ENCODE measurements at places on chromosomes 6 and 20.

- DNase-seq: no peak
Observed at GRCh38 chr20:38256966-38257365, 3.6 kb downstream of the KIAA1755 start.

DNA sequence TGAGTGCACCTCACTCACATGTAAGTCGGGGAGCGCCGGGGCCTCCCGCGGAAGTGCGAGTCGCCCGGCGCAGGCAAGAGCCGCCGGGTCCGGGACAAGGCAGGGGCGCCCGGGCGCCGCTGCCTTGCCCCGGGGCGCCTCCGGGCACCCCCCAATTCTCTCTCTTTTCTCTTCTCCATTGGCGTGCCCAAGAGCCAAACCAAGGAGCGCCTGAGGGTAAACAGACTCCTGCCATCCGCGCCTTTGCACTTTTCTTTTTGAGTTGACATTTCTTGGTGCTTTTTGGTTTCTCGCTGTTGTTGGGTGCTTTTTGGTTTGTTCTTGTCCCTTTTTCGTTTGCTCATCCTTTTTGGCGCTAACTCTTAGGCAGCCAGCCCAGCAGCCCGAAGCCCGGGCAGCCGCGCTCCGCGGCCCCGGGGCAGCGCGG lies 36.8 kb downstream of the GNAS start:
- no peak for DNase-seq

- no peak for DNase-seq
Observed at GRCh38 chr20:46202766-46203509, 84.8 kb downstream of the CD40 start.

- no peak for DNase-seq
Observed at GRCh38 chr6:12160326-12160725, 129.8 kb upstream of the EDN1 start.

DNA sequence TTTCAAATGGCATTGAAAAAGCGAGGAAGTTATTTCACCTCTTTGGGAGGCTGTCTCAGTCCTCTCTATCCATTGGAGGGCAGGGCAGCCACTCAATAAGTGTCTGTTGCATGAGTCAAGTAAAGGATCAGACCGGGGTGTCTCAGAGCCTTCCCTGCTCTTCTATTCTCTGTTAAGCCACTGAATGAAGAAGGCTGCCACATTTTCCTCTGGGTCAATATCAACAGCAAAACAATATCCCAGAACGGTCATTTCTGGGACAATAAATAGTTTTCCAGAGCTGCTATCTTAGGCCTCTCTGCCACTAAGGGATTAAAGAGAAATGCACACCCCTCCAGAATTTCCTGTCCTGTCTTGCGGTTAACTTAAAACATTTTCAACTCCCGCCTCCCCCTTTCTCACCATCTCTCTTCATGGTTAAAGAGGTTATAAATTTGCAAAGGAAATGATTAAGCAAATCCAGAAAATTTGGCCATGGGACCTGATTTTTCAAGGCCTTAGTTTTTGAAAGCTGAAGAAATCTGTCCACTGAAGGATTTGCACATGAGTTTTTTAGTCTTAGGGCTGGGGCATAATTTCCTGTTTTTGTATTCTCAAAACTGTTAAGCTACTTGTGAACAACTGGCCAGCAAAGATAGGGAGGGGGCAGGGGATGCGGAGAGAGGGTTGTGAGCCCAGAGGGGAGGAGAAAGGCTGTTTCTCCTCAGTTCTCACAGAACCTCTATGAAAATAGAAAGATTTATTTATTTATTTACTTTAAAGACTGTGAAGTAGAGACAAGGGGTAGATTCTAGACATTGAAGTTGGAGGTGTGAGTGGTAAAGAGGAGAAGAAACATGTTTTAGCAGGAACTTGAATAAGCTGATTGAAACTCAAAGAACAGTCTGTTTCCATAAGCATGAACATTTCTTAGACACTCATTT lies 135.7 kb downstream of the BCAS1 start:
- DNase-seq: no peak

DNA sequence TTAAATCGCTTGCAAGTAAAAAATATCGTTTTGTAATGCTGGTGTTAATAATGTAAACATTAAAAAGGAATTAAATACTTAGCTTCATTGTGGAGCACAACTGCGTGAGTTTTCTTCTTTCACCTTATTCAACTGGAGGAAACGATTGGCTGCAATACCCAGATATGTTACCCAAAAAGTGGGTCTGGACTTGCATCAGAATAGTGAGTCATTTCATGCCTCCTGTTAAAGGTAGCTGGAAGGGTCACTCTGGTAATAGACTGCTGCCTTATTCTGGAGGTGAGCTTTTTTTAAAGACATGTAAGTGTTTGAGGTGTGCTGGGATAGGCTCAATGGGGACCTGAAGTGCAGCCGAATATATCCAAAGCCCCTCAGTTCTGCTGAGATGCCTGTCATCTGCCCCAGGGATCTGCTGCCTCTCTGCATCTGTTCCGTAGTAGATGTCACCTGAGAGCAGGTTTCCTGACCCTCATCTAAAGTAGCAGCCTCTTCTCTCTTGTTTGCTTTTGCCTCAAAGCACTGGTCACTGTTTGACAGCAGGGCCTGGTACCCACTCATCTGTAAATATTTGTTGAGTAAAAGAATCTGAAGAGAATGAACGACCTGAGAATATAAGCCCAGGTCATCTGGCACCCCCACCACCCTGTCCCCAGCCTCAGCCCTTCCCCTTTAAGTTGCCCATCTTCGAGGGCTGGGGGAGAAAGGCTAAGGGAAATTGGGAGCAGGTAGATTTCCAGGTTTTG lies 5.6 kb upstream of the UQCC2 start:
- no peak for DNase-seq

DNA sequence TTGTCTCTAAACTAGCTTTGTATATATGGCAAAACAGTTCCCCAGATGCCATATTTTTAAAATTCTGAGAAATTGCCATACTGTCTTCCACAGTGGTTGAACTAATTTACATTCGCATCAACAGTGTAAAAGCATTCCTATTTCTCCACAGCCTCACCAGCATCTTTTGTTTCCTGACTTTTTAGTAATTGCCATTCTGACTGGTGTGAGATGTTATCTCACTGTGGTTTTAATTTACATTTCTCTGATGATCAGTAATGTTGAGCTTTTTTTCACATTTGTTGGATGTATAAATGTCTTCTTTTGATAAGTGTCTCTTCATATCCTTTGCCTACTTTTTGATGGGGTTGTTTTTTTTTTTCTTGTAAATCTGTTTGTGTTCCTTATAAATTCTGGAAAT lies 1222.7 kb upstream of the CITED2 start:
- DNase-seq: no peak

- no peak for DNase-seq
Observed at GRCh38 chr6:33992191-33992590, 153.7 kb downstream of the GRM4 start.

- no peak for DNase-seq
Observed at GRCh38 chr20:53792946-53793536, 199.4 kb upstream of the ZNF217 start.

- no peak for DNase-seq
Observed at GRCh38 chr20:19113343-19113930, 99.0 kb upstream of the SLC24A3 start.

DNA sequence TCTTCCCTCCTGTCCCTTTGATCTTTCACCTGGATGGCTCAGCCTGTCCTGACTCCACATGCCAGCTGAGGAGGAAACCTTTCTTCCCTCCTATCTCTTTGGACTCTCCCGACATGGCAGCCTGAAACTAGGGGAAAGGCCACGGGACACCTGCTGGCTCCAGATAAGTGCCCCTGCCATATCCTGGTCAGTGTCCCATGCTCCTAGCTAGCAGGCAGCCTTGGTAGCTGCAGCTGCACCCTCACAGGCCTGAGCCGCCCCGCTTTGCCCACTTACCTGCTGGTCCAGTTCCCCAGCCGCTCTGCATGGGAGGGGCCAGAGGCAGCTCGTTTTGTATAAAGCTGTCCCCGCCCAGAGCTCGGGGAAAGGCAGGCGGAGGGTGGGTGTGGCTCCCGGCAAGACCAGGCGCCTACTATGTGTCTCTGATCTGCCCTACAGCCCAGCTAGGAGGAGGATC lies 7.4 kb upstream of the SLC52A3 start:
- no peak for DNase-seq

DNA sequence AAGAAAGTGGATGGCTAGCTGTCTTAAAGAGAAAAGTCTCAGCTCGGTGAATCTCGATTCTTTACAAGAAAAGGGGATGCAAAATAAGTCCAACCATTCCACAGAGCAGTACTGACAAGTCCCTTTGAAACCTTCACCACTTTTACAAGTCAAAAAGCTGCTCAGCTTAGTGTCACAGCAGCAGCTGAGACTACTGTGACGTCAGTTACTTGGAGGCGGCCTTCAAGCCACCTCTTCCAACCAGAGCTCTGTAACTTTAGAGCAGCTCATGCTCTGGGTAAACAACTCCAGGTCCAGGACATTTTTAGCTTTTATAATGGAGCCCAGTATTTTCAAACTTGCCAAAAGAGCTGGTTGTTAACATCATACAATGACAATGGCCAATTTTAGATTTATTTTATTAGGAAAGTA lies at the start of gene KIAA0408:
TSS of gene KIAA0408 (minus strand) at position 159 of the 411 bp plus-strand sequence. CDS start 5,408 bp downstream, outside the sequence.
- no peak for DNase-seq

DNA sequence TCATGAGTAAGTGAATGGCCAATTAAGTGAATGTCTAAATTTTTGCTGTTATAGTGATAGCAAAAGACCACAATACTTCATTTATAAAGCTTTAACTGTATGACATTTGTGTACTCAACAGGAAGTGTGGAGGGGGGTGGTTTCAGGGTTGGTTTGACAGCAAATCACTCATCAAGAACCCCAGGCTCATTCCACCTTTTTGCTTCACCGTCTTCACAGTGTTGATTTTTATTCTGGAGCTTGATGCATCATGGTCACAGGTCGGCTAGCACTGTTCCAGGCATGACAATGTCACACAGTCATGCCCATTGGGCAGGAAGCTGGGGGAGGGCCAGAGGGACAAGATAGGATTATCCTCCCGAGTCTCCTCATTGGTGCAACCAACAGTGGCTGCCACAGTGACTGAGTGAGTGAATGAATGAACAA lies 75.0 kb downstream of the MDGA1 start:
- DNase-seq: no peak

DNA sequence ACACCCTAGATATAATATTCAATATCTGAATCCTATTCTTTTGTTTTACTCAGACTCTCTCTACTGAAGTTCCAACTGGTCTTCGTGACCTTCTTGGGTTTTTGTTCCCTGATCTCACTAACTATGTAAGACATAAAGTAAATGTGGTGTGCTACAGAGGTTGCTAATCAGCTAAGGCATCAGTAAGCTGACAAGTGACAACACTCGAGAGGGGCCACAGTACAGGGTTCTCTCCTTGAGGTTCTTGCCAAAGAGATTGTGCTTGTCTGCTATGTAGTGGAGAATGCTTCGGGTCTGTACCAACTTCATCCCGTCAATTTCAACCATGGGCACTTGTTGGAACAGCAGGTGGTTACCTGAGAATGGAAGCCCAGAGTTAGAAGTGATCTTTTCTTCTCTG lies 9.9 kb downstream of the GSTA4 start:
- DNase-seq: no peak

GRCh38 chr6:147566244-147566898 lies 57.9 kb downstream of the SAMD5 start:
- no peak for DNase-seq
